ENCODE measurements at places on chromosomes 11 and 22.

GRCh38 chr11:72491001-72491400 is 56.7 kb upstream of the CLPB start:
- no peak for DNase-seq

DNA sequence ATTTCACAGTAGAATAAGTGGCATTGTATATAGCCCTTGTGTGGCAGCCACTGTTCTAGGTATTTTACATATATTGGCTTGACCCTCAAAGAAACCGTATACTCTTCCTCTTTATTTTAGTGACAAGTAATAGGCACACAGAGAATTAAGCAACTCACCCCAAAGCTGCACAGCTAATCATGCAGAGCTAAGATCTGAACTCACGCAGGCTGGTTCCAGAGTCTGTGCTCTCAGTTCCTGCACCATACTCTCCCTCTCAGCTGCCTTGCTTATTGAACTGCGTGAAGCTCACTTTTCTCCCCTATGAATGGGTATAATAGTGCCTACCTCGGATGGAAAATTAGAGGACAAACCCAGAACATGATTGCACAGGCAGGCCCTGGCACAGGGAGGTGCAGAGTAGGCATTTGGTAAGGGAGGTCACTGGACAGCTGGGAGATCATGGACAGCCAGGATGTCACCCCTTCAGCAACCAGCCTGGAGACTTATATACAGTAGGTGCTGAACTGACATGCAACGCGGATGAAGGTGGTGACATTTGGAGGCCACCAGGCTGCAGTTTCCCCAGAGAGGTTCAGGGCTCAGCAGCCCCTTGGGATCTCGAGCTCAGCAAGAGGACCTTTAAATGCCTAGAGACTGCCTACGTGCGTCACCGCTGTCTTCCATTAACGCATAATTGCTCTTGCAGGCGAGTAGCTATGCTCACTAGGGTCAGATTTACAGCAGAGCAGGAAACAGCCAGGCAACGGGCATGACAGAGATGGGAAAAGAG is 78.4 kb upstream of the TP53I11 start:
- no peak for DNase-seq

GRCh38 chr11:6799402-6799801 is at the start of gene OR6A2:
Gene OR6A2, minus strand, starts transcription at chr11:6799689. Its CDS starts 3,981 bp downstream, at chr11:6795708.
- DNase-seq, result no peak

GRCh38 chr11:120302001-120302805 is 22.9 kb upstream of the TLCD5 start:
- DNase-seq, result no peak

DNA sequence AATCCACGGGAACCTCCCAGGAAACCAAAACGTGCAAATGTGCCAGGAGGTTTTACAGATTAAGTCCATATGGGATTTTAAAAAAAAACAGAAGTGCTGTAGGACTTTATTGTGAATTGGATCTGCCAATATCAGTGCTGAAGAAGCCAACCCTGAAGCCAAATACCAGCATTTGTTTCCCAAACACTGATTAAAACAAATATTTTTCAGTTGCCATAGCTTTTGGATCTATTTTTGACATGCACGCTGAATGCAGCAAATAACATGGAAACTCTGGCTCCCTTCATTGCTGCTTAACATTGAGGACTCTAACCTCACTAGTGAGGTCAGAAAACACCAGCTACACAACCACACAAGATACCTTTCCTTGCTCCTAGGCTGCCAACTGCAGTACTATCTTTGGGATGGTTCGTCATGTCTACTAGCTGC is 28.4 kb upstream of the SIK2 start:
- no peak for DNase-seq

DNA sequence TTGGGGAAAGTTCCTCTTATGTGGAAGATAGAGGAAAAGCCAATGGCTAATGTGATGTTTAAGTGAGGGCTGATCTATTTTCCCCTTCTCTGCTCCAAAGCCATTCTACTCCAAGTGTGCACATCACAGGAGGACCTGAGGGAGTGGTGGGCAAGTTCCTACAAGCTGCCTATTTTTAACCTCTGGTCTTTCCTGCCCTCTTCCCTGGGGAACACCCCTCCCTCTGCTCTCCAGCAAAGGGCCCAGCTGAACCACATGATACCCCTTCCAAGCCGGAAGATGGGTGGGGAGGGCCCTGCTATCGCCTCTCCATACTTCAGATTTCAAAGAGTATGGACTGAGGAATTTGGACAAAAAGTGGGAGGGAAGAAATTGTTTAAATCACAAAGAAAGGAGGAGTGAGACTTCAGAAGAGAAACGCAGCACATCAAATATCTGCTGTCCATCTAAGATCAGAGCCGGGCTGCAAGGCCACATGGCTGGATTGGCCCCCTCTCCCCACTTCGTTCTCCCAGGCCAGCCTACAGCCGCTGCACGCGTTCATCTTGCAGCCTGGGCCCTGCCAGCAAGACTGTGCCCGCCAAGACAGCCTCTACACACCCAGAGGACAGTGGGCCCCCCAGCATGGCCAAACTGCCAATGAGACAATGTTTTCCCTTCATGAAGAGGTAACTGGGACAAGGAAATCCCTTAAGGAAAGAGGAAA is 77.5 kb downstream of the MICAL3 start:
- no peak for DNase-seq

- no peak for DNase-seq
Measured at GRCh38 chr11:75424396-75424795, 8.6 kb downstream of the KLHL35 start.

DNA sequence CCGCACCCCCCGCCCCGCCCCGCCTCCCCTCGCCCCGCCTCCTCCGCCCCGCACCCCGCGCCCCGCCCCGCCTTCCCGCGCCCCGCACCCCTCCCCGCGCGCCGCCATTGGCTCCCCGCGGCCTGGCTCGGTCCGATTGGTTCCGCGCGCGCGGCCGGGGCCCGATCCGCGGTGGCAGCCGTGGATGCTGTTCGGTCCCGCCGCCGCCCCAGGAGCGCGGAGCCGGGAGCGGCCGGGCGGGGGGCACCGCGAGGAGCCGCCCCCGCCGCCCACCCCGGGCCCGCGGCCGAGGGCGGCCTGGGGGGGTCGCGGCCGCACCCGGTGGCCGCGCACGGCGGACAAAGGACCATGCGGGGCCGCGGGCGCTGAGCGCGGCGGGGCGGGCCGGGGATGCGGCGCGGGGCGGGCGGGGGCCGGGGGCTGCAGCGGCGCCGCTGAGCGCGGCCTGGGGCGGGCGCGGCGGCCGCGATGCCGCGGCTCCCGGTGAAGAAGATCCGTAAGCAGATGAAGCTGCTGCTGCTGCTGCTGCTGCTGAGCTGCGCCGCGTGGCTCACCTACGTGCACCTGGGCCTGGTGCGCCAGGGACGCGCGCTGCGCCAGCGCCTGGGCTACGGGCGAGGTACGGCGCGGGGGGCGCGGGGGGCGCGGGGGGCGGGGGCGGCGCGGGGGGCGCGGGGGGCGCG is at the start of gene B4GALNT4:
TSS of gene B4GALNT4 (plus strand) at position 164 of the 683 bp plus-strand sequence. CDS start at position 469, 305 bp downstream.
- DNase-seq, result peak; percentile 47

DNA sequence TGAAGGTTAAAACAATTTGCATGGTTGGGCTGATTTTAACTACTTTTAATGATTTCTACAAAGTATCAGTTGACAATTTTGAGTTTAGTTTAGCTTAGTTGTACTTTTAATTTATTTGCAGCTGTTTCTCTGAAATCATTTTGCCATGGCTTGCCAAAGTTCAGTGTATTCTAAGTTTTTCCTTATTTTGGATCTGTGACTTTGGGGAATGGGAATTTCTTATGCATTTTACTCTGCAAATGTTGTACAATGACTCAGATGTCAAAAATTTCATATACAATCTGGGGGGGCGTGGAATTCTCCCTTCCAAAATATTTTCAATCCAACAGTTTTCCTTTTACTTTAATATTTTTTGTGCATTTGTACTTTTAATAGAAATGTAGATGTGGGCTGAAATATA is 8.9 kb upstream of the DCHS1 start:
- DNase-seq, result no peak

DNA sequence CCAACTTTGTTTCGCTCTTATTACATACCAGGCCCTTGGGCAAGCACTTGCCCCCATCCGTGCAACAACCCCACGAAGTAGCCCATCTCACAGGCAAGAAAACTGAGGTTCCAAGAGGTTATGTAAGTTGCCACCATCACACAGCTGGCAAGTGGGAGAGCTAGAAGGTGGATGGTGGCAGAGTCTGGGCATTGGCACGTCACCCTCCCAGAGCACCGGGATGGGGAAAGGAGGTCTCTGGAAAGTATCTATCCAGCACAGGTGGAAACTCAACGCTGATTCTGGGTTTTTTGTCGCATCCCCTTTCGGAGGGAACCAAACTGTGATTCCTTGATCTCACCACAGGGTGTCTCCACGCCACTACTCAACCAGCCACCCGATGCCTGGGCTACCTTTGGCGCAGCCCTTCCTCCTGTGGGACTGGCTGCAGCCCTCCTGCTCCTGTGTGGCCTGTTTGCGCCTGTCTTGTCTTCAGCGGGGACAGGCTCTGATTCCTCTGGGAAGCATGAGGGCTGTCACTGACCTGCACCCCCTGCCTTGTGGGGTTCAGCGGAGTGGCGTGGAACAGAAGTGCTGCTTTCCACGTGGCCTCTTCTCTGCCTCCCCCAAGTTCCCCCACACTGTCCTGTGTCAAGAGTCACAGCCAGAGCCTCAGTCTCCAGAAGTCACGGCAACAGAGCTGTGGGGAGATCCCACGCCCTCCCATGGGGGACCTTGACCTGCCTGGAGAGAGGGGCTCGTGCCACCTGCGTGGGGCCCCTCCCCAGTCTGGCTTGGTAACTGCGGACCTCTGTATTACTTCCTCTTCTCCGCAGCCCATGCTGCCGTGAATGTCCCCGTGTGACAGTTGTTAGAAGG is 34.4 kb upstream of the TRIM29 start:
- peak; percentile 76 for DNase-seq

GRCh38 chr22:23158516-23159290 is 13.4 kb downstream of the RAB36 start:
- no peak for DNase-seq

GRCh38 chr11:46438211-46438610 is 46.6 kb upstream of the CHRM4 start:
- DNase-seq, result no peak

DNA sequence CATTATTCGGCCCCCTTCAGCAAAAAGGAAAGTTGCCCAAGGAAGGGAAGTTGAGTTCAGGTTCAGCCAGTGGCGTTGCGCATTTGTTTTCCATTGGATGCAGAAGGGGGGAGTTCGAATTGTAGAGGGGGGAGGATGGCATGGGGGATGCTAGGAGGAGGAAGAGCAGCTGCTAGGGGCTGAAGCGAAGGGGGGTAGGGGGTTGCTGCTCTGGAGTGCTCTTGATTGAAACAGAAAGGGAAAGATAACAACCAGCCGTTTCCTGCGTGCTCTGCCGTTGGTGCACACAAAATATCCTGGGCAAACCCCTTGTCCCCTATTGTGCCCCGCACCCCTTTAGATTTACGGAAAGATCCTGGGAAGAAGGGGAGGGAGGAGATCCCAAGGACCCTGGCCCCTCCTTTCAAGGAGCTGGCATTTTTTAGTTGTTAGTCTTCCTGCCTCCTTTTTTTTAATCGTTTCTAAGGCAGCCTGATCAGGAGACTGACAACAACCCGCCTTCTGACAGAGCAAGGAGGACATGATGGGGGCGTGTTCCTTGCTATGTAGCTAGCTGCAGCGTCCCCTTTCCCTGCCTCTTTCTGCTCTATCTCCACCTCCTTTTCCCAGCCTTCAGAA is 2.1 kb downstream of the KMT2A start:
- peak; percentile 69 for DNase-seq

DNA sequence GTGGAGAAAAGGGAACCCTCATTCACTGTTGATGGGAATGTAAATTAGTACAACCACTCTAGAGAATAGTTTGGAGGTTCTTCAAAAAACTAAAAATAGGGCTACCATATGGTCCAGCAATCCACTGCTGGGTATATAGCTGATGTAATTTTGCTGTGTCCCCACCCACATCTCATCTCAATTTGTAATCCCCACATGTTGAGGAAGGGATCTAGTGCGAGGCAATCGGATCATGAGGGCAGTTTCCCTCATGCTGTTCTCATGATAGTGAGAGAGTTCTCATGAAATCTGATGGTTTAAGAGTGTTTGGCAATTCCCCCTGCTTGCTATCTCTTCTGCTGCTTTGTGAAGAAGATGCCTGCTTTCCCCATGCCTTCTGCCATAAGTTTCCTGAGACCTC is 17.1 kb upstream of the OR52M1 start:
- DNase-seq, result no peak

GRCh38 chr11:60872961-60873524 is 5.7 kb downstream of the ZP1 start:
- no peak for DNase-seq

GRCh38 chr11:40294349-40294735 is 1165.1 kb downstream of the LRRC4C start:
- DNase-seq, result no peak

GRCh38 chr11:126624506-126624905 is 269.0 kb downstream of the ST3GAL4 start:
- no peak for DNase-seq

DNA sequence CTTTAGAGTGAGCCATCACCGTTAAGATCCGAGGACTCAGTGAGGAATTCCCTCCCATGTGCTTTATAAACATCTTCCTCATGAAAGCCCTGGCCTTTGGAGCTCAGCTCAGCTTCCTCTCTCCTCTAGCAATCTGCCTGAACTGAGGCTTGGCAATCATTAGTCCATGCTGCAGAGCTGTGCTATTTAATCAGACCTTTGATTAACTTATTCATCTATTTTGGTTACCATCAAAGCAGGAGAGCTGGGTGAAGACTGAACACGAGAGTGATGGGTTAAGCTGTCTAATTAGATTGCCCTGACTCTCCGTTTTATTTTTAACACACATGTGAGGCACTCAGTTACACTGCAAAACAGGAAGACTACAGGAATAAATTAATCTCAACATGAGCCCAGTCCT is 351.3 kb downstream of the LARGE1 start:
- no peak for DNase-seq

- peak; percentile 51 for DNase-seq
Measured at GRCh38 chr11:62108017-62108750, 15.6 kb upstream of the INCENP start.

- DNase-seq, result no peak
Measured at GRCh38 chr11:103450241-103450640, 341.0 kb downstream of the DYNC2H1 start.

DNA sequence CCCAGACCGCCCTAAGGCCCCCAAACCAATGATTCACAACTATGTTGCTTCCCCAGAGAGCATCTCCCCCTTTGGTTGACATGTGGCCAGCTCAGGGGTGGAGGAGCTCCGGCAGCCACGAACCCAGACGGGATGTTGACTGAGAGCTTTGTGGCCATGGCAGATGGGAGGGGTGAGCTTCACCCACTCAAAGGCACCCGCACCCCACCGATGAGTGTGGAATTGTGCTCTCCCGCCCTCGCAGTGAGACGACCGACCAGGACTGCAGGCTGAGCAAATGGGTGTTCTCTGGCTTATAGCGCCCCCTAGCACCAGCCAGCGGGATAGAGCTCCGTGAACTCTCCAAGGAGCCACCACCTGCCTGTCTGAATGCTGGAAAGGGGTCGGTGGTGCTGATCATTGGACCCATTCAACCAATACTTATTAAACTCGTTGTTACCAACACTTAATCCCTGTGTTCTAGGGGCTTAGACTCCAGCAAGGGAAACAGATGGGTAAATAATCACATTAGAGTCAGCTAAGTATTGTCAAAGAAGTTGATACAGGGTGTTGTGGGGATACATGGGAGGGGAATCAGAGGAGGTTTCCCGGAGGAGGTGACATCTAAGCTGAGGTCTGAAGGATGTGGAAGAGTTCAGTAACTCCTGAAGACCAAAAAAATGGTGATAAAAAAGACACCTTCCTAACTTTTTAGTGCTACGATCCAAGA is 4.5 kb upstream of the TIMP3 start:
- peak; percentile 81 for DNase-seq
